ENCODE measurements at places on chromosomes 5 and 9.

- DNase-seq: no peak
Observed at GRCh38 chr9:115957585-115957984, 196.0 kb upstream of the PAPPA start.

DNA sequence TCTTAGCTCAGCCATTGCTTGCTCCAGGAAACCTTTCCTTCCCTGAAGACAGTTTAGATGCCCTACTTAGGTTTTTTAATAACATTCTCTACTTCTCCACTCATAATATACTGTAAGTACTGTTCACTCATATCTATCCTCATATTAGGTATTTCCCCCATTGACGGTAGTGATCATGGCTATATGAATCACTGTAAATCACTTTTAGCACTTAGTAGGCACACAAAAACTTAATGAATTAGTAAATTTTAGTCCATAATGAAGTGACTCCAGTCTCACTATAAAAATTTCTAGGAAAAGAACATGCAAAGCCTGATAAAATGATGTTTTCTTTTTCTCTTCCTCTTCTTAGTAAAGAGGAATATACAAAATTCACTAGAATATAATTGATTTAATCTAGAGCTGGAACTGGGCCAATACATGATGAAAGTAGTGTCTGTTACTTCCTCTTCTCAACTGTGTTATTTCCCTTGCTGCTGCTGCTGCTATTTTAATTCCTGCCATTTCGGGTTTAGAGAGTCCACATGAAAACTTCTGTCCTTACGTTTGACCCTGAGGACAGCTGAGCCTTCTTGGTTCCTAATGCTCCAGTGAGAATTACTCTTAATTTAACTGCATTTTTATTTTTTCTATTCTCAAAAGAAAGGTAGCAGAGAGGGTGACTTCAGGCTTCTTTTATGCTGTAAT is 73.5 kb downstream of the LNPEP start:
- no peak for DNase-seq

DNA sequence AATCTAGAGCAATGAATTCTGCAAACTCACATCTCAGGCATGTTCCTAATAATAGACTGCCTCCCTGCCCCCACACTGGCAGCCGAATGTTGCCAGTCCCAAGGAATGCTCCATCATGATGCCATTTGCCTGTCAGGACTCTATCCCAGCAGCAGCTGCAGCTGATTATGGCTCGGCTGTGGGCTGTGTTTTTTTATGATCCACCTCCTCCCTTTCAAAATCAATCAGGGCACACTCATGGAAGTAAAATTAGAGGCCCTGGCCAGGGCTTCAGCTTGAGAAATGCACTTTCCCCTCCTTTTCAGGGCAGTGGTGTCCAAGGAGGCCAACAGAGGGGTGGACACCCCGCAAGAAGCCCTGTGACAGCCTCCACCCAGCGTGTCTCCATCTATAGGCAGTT is 176.7 kb upstream of the S1PR3 start:
- no peak for DNase-seq

DNA sequence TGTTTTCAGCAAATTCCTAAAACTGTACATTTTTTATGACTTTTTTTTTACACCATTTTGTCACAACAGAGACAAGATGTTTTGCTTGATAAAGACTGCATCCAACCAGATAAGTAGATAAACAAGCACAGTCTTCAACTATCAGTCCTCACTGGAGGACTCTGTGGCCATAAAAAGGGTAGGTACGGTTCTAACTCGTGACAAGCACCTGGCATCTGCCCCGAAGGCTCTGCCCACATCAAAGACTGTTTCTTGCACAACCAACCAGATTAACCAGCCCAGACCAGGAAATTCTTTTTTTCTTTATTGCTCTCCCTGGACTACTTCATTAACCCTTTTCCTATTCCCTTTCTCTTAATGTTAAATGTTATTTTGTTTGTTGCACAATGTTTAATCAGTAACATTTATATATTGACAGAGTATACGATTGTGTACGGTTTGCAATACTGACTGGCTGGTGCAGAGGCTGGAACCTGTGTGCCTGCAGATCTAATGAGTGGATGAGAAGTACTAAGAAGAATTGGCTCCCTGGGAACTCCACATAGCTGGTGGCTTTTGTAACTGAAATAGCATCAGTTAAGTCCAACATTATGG is 74.1 kb downstream of the SERINC5 start:
- DNase-seq: peak; percentile 41

DNA sequence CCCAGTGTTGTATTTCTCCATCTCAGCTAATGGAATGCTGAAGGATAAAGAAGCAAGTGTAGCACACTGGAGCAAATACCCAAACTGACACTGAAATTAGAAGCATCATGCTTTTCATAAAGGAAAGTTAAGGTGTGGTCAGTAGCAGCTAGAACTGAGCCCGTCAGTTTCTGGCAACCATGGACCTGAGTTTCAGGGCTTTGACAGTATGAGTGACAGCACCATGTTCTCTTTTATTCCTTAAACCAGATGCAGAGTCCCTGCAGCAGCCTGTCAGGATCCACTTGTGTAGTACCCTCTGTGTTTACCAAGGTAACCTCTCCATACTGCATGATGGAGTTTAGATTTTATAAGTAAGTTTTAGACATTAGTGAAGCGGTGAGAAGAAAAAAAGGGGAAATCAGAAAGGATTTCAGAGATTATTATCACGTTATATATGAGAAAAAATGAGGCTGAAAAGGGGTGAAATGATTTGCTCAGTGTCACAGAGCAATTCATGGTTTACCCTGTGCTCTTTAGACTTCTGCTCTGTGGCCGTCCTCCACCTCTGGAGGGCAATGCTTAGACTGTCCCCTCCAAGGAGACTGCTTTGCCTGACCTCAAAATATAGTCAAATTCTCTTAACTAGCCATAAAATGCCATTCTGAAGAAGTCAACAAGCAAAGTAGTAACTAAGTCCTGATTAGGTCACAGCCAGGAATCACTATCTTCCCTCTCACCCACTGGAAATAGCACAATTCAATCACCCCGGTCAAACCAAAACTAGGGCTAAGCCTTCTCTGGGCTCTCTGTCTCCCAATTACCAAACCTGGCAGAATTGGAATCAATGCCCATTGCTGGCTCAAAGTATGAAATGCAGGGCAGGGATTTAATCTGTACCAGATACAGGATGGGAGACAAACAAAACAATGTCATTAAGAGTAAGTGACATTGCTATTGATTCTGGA is 10.5 kb upstream of the MYOT start:
- DNase-seq: no peak

DNA sequence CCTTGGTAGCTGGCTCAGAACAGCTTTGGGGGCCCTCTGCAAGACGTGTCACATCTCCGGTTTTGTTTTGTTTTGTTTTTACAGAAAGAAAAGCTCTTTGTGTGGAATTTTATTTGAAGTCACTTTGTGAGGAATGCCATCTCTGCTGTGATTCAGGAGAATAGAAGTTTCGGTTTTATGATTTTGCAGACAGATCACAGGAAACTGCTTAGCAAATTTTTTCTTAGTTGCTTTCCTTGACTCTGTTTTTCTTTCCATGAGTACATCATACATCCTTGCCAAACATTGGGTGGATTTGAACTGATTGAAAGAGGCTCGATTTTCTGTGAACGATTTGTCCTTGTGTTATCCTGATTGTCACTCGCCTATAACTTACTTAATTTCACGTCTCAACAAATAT is 5.1 kb downstream of the SEMA5A start:
- no peak for DNase-seq

GRCh38 chr5:177445052-177445916 is 1.3 kb upstream of the PRR7 start:
- no peak for DNase-seq

DNA sequence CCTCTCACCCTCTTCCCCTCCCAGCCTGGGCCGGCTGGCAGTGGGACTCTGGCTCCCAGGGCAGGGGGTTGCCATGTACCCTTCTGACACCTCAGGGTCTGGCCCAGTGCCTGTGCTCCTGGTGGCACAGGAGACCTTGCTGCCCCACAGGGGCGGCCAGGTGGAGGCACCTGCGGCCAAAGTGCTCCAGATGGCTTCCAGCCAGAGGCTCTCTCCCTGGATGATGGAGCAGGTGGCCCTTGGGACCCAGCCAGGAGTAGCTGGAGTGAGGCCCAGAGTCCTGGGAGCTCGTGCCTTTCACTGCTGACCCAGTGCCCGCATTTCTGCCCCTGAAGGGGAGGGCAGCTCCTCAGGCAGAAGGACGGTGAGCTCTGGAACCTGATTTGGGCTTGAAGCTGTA is 87.3 kb downstream of the NTNG2 start:
- no peak for DNase-seq

GRCh38 chr5:58965677-58966414 is 383.0 kb downstream of the RAB3C start:
- DNase-seq: no peak

GRCh38 chr9:12318732-12319685 is 374.2 kb upstream of the TYRP1 start:
- no peak for DNase-seq

DNA sequence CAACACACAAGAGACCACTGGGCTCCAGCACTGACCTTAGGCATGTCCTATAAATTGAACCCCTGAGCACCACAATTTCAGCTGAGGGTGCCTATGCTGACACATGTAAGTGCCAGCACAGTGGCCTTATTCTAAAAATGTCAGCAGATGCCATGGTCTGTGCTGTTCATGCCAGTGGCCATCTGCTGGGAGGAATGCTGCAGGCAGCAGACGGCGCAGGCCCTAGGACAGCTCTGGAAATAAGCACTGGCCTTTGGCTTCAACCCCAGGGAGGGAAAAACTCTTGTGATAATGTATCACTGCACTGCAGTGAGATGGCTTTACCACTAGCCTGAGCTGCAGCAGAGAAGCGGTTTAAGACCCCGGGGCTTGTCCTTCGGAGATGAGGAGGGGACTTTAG is 98.5 kb downstream of the SYK start:
- no peak for DNase-seq

DNA sequence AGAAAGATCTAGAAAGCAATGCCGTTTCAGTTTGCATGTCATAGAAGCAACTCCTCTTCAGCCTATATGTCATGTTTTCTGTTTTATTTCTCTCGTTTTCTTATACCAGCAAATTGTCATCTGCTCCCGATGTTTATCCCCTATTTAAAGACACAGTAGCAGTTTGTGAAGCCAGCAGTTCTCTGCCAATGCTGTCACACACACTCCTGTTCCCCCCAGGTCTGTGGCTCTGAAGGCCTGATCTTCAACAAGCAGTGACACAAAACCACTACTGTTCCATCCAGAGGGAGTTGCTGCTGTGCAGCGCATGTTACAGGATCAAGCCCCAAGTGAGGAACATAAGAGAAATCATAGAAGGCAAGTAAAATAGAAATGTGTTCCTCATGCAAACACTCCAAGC is 364.1 kb upstream of the SLC30A5 start:
- no peak for DNase-seq

- no peak for DNase-seq
Observed at GRCh38 chr9:110967196-110967595, 71.1 kb downstream of the LPAR1 start.

GRCh38 chr5:61614606-61615005 is 282.5 kb downstream of the ZSWIM6 start:
- no peak for DNase-seq

GRCh38 chr5:138271281-138271680 is 3.1 kb downstream of the GFRA3 start:
- no peak for DNase-seq

GRCh38 chr5:125257997-125258396 is 511.6 kb upstream of the ZNF608 start:
- DNase-seq: no peak

DNA sequence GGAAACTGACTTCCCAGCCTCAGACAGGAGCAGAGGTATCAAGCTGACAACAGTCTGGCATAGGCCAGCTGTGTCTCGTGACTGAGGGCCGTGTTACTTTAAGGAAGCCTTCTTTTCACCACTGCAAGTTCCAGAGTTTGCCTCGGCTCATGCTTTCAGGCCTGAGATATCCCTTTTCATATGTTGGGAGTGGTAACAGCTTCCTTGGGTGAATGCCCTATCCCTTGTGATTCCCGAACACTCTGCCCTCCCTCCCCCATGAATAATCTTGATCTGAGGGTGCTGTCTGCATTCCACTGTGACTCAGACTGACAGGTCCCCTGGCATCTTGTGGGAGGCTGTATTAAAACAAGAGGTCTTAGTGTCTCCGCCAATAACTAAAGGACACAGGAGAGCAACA is 49.7 kb upstream of the ARL15 start:
- DNase-seq: no peak

DNA sequence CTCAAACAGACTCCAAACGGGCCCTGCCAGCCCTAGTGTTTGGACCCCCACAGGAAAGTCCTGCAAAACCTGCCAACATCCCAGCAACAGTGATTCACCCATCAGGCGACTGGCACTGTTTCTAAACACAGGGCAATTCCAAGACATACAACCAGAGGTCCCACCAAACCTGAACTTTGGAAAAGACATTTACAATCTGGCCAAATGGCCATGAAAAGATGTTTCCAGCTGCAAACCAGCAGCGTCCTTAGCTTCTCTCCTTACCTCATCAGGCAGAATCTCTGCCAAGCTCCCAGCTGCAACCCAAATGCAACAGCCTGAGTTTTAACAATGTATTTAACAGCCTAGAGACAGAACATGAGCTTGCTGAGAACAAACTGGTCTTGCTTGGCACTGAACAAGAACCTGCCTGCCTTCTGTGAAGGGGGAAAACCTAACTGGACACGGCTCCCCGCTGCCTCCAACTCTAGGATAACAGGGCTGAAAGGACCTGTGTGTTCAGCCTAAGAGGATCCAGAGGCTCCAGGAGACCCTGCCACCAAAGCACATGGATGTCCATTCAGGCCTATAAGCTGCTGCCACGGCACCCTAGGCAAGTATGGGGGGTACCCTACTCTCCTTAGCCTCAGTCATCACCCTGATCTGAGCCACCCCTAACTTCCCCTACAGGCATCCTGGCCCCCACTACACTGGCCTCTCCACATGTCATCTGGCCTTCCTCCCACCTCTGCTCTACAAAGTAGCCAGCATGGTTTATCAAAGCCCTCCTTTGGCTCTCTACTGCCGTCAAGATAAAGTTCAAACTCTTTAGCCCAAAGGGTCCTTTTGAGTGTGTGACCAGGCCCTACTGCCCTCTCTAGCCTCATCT is 5.6 kb downstream of the P4HA2 start:
- no peak for DNase-seq

DNA sequence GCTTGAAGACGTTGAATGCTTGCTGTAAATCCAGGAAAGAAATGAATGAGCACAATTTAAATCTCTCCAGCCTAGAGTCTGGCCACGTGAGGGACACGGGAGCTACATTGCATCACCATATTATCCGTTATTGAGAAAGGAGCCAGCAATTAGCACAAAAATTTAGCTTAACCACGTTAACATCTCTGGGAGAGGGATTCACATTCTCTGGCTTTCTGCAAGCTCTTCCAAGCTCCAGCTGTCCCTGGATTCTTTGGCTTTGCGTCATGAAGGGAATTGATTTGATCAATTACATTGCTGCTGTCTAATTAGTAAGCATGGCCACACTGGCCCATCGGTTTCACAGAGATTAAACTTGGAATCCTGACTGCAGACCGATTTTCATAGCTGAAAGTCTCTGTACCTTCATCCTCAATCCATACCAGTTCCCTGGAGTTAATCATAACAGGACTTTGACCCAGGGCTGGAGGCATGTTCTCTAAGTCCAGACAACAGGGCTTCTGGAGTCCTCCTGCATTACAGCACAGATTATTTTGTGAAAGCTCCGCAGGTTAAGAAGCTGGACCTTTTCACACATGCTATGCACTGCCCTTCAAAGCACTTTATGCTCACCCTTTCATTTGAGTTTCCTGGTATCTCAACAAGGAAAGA is 31.6 kb downstream of the ADRA1B start:
- no peak for DNase-seq

Data from activated T-helper 1 cell treated with Interleukin-2 at 50 U/mL for 16 hours (primary cell).